HT1080 (cell line): ENCODE measurements at places on chromosomes 12 and 14.

- DNase-seq: peak; percentile 63
Observed at GRCh38 chr12:131242741-131243496, 289.2 kb downstream of the ADGRD1 start.

DNA sequence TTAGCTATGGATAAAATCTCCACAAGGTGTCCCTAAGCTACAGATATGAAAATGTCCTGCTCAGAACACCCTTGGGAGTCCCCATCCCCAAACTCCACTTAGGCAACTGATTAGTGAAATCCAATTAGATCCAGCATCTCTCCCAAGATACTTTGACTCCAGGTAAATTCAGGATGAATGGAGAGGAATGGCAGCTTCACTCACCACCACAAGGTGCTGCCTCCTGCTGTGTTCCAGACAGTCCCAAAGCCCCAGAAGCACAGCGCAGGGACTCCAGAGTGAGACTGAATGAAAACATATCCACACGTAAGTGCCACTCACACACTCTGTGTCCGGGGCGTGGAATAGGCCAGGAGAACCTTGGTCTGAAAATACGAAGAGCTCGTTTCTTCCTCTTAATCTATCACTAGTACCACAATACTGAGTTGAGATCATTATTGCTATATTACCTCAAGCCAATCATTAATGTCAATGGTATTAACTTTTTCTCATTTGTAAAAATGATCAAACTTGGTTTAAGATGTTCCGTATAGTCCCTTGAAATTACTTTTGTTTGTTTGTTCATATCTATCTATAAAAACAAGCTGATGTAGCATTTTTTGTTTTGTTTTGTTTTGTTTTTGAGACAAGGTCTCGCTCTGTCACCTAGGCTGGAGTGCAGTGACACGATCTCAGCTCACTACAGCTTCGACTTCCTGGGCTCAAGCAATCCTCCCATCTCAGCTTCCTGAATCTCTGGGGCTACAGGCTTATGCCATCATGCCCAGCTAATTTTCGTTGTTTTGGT lies 70.0 kb upstream of the BICD1 start:
- no peak for DNase-seq

GRCh38 chr12:21906919-21907493 lies 34.2 kb downstream of the ABCC9 start:
- no peak for DNase-seq

- no peak for DNase-seq
Observed at GRCh38 chr12:131499864-131500190, 211.1 kb upstream of the SFSWAP start.

DNA sequence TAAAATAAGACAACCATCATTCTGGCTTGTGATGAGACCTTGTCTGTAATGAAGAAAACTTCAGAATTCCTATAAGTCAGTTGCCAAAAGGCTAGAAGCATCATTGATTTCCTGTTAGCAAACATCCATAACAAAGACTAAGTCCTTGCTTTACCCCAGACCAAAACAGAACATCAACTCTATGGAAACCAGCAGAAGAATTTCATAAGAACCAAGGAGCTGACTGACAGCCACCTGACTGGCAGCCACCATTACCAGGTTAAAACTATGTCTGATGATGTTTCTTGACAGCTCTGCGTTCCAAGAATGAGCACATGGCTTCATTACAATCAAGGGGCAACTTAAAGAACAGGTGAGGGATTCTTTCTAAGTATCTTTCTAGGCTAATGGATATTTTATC lies 29.3 kb downstream of the HECTD4 start:
- DNase-seq: peak; percentile 1

DNA sequence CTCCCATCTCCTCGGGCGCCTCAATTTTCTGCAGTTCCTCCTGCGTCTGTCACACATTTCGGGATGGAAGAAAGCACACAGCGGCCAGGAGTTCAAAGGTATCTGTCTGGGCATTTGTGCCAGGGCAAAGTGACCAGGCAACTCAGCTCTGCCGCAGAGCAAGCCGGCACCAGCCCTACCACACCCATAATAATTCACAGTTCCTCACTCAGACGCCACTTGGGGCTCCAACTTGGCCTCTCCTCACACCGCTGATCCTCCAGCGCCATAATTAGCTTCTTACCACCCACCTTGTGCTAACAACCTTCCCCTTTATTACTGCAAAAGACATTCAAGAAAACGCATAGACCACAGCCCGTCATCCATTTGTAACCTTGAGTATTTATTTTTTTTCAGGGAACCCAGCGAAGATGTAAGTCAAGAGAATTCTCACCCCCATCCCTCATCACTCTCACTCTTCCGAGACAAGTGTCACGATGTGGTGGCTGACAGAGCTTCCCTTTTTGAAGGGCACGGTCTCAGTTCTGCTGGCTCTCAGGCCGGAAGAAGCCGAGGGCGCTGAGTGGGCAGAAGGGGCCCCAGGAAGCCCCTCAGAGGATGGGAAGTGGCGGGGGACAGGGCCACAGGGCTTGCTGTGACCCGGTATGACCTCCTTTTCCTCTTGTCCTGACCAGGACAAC lies 25.2 kb upstream of the NCOR2 start:
- DNase-seq: no peak

DNA sequence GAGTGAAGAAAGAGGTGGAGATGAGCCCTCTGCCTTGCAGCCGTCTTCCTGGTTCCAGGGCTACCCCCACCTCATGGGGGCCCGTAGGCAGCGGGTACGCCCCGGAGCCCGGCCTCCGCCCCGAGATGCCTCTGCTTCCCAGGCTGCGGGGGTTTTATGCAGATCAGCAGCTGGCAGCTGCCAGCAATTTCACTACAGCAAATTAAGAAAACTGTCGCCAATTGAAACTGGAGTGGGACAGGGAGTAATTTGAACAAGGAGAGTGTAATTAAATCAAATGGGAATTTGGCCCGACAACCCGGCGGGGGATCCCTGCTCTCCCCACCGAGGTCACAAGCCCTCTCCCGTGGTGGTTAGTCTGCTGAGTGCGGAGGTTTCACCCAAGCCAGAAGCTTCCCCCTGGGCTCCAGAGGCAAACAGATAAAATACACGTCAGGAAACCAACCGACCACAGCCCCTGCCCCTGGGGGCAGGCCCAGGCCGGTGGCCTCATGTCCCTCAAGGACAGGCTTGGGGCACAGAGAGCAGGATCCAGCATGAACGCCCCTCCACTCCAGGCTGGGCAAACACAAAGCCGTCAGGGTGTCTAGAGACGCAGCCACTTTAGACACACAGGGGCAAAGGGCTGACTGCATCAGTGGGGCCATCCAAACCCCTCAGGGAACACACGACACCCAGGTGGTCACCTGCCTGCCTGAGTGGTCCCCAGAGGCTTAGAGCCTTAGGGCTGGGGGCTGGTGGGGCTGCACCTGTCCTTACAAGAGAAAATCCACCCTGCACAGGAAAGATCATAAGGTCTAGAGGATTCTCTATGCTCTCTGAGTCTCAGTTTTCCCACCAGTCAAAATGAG lies 53.8 kb downstream of the TESC start:
- no peak for DNase-seq

DNA sequence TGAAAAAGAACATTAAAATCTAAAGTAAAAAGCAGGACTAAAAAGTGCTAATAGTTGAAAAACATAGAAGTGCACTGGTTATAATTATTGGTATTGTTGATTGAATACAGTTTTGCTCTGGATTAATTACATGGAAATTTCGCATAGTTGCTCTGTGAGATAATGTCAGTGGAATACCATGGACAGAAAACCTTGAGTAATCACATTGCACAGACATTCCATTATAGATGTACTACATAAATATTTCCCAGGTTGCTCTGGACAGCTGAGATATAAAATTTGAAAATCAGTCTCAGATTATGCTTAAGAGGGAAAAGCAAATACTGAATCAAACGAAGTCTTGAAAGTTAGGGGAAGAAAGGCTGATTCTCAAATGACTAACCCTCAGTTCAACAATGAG lies 439.3 kb upstream of the FLRT2 start:
- no peak for DNase-seq

- DNase-seq: peak; percentile 42
Observed at GRCh38 chr12:24898606-24899005, 50.3 kb downstream of the BCAT1 start.

DNA sequence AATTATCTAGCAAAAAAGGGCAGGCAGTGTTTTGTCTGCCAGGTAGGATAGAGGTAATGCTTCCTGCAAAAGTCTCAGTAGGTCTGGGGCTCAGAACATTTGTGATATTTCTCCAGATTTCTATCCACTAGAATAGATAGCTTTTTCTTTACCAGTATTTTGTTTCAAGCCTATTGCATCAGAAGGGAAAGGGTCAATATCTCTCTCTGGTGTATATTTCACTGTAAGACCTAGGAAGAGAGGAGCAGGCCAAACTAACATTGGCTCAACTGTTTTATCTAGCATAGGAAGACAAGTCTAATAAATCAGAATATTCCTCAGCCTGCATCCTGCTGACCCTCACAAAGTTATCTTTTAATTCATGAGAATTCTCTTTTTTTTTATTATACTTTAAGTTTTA lies 106.7 kb upstream of the DAAM1 start:
- no peak for DNase-seq

DNA sequence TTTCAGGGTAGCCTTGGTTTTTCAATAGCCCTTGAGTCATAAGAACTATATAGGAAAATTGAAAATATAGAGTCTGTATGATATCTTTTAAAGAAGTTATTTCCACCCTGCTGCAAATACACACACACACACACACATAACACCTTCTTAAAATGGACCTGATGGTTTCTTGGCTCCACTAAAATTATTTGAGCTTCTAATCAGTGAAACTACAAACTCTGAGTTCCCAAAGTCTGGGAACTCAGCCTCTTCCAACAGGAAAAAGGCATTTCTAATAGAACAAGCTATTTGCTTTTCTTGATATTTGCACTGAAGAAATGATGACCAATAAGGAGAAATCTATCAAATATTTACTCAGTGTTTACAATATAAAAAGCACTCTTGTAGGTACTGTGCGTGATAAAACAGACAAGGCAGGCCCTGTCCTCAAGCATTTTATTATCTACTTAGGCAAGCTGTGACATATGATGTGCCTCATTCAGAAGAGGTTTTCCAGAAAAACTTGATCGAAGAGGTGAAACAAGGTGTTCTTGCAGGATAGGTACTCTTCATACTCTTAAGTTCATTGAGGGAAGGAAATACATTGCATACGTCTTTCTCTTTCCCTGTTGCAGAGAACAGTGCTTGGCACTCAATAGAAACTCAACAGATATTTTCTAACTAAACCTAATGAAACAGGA lies 88.6 kb downstream of the MGST1 start:
- DNase-seq: no peak

DNA sequence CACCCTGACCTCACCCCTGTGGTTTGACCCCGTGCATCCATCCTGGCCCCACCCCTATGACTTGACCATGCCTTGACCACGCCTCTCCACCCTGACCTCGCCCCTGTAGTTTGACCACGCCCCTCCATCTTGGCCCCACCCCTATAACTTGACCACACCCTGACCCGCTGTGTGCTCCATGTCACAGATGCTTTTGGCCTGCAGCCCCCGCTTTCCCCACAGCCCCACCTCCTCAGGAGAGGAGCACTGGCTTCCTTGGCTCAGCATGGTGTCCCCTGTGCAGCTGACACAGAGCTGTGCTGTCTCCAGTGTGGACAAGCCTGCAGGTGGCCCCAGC lies 269.9 kb upstream of the SFSWAP start:
- no peak for DNase-seq

- DNase-seq: no peak
Observed at GRCh38 chr14:30134936-30135335, 207.3 kb upstream of the PRKD1 start.

DNA sequence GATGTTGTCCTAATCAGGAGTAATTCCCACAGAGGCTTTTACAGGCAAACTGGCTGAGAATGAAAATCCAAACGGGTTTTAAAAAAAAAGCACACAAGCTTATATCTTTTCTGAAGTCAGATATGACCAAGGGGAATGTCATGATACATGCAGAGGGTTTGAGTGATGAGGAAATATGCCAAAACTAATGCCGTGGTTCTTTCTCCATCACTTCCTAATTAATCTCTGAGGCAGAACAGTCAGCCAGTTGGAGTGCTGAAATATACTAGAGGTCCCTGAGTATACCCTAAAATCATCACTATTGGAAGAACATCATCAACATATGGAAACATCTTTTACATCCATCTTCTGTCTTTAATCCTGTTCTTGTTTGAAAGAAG lies 160.8 kb upstream of the FAR2 start:
- no peak for DNase-seq

- no peak for DNase-seq
Observed at GRCh38 chr12:84660139-84660538, 252.5 kb downstream of the SLC6A15 start.

DNA sequence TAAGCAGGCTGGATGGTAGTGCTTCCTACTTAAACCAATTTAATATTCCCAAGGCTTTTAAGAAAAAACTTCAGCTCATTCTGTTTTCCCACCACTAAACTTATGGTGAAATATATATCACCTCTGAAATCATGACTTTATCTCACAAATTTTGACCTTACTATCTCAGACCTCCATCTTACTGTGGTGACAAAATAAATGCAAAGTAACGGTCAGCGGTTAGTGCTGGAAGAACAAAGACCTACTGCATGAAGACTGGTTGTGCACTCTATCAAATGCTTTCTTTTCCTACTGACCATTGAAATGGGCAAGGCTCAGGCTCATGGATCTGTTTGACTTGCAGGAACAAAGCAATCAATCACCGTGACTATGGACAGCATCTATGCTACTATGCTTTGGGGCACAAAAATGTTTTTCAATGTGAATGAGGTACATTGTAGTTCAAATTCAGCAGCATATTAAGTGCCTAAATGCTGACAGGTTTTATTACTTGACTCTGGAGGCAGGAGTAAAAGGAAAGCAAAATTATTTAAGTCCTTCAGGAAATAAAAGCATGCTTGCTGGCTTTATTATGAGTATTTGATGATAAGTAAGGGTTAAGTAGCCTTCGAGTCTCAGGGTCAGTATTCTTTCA lies 43.1 kb upstream of the GTF2A1 start:
- DNase-seq: no peak

- no peak for DNase-seq
Observed at GRCh38 chr12:68239309-68239982, 13.8 kb upstream of the IL26 start.

- no peak for DNase-seq
Observed at GRCh38 chr12:92030618-92031017, 115.0 kb downstream of the BTG1 start.

DNA sequence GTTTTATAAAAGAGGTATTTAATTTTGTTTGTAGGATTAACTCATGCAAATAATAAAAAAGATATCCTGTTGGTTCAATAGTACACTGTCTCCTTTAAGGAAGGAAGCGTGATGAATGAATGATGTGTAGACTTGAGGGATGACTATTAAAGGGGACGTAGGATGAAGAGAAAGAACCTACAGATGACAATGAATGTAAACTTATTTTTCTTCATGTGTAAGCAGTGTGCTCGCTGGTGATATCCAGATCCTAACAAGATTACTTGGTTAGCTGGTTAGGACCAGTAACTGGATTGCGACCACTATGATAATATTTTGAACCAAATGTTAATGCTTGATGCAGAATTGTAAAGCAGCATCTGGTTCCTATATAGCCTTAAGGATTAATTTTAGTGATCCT lies 2.6 kb downstream of the ARF6 start:
- DNase-seq: peak; percentile 34

- DNase-seq: no peak
Observed at GRCh38 chr14:59283361-59283760, 94.9 kb downstream of the DAAM1 start.
